ENCODE measurements at places on chromosomes 1 and 21. TPM values are rescaled to one million over a fixed set of nuclear protein-coding genes. Genes with fewer than 3 reads are reported as not detected.

MRAP gene
- polyA plus RNA-seq, result 2.6 TPM

PCP4L1 gene
- 0.23 TPM for polyA plus RNA-seq

ITLN2 gene
- not detected for polyA plus RNA-seq

GRCh38 chr1:35725596-35725995 lies 6.9 kb upstream of the C1orf216 start:
- DNase-seq, result no peak

GRCh38 chr1:210234329-210234757 lies 1.7 kb downstream of the SERTAD4 start:
- no peak for DNase-seq

Data from hindlimb muscle (tissue), 1 donor.